ENCODE measurements at places on chromosomes 2 and 18.

DNA sequence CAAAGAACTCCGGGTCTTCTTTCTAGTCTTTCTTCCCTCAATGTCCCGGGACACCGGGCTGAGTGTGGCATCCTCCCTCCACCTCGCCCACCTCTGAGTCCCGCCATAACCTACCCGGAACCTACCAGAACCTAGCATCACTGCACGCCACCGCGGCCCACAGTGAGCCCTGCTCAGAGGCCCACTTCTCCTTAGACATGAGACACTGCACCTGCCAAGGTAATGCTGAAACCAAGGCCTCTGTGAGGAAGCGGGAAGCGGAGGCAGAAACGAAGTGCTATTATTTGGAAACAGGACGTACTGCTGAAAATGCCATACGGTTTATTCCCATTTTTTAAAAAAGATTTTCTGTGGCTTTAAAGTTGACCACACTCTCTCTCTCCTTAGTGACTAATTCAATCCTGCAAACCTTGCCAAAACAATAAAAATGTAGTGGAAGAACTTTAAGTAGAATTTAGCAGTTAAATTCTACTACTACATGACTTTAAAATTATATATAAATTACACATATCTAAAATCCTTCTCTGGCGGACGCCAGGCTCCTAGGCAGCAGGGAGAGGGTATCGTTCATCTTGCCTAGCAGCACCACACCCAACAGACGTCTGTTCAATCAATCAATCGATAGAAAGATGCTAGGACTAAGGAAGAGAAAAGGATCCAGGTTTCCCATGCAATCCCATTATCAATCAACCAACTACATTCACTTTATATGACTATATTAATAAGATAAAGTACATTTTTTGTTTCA is 82.0 kb downstream of the ZNF516 start:
- DNase-seq, result no peak

GRCh38 chr18:32469190-32469651 is 1.5 kb downstream of the GAREM1 start:
- DNase-seq, result no peak

DNA sequence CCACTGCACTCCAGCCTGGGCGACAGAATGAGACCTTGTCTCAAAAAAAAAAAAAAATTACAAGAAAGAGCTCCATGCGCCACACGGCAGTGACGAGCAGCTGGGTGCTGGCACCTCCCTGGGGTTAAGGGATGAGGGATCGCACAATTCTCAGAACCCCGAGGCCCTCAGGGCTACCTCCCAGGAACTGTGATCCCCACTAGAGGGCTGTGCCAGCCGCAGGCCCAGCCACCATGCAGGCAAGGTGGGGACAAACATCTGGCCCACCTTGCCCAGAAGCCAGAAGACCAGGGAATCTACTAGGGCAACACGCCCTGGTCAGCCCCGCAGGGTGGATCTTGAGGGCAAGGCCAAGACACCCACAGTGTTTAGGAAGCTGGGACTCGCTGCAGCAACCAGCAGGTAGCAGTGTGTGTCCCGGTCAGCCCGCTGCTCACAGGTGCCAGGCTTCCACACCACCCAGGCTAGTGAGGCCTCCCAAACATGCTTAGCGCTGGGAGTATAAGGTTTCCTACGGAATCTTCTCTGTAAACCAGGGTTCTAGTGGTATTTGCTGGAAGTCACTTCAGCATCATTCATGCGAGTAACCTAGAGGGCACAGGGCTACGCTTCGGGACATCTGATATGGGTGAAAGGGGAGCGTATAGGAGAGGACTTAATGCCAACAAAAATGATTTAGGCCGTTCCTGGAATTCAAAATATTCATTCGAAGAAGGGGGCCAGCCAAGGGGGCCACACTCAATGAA is 6.7 kb downstream of the SAG start:
- no peak for DNase-seq

GRCh38 chr2:74952575-74952974 is 5.9 kb upstream of the POLE4 start:
- DNase-seq, result no peak

DNA sequence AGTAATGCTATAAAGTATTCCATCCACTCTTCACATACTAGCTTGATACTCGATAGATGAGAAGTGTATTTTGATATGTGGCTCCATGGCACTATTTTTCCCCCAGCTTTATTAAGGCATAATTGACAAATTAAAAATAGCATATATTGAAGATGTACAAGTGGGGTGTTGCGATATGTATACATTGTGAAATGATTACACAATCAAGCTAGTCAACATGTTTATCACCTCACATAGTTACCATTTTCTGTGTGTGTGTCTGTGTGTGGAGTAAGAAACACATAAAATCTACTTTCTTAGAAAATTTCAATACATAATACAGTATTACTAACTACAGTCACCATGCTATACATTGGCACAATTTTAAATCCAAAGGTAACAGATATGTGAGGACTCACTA is 82.5 kb upstream of the MYT1L start:
- no peak for DNase-seq

DNA sequence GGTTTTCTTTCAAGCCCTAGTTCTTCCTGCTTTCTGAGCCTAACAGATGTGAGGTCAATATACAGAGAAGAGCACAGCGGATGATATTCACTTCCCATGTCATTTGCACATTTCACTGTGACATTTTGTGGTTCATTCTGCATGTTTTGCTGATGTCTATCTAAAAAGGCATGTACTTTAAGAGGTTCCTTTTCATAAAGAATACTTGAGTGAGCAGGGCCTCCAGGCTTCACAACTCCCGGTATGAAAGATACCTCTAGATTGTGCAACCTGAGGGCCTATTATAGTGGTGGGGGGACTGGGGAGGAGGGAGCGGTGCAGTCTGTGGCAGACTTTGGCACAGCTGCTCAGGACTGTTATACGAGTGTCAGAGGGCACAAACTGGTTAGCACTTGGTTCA is 54.6 kb downstream of the CPO start:
- no peak for DNase-seq

- DNase-seq, result peak; percentile 27
Observed at GRCh38 chr2:6780765-6781274, 84.9 kb downstream of the CMPK2 start.

DNA sequence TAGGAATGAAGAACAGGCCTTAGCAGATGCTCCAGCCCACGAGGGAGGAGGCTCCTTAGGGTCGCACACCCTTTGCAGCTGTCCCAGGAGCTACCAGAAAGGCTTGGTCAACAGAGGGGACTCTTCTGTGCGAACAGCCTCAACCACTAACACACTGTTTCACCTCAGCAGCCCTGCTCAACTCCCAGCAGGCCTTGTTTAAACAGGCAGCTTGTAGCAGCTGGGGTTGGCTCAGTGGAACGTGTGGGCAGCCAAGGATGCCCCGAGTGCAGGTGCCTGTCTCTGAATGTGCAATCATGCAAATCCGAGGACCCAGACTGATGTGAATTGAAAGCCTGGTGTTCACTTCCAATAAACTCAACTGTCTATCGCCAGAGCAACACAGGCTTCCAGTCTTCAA is 88.7 kb upstream of the CXCR4 start:
- peak; percentile 82 for DNase-seq

- DNase-seq, result no peak
Observed at GRCh38 chr2:72148837-72149555, 1.3 kb upstream of the CYP26B1 start.

DNA sequence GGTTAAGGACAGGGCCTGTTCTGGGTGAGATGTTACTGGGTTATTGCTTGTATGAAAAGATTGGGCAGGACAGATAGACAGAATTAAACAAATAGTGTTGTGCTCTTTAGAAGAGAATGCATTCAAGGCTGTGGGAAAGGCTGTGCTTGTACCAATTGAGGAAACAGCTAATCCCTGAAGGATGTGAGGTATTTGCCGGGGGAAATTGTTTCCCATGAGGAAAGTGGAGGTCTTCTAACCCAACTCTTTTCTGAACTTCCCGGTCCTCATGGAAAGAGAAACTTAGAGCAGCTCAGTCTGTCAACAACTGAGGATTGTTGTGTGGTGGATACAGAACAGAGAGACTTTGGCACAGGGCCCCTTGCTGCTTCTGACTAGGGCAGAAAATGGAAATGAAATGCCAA is 9.5 kb downstream of the SLC1A4 start:
- DNase-seq, result no peak

DNA sequence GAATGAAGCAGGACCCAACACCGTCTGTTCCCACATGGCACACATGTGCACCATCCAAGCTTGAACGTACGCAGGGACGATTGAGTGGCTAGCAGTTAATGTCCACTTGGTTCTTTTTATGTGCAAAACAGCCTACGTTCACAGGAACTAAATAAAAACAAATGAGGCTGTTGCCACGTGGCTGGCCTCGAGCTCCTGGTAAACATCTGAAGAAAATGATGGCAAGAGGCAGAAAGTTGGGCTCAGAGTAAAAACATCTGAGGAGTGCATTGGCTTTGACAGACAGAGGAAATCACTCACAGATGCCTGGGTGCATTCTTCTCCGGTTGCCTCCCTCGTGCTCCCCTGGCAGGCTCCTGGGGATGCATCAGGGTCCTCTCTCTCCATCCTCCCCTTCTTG is 177.9 kb downstream of the NRP2 start:
- DNase-seq, result no peak

DNA sequence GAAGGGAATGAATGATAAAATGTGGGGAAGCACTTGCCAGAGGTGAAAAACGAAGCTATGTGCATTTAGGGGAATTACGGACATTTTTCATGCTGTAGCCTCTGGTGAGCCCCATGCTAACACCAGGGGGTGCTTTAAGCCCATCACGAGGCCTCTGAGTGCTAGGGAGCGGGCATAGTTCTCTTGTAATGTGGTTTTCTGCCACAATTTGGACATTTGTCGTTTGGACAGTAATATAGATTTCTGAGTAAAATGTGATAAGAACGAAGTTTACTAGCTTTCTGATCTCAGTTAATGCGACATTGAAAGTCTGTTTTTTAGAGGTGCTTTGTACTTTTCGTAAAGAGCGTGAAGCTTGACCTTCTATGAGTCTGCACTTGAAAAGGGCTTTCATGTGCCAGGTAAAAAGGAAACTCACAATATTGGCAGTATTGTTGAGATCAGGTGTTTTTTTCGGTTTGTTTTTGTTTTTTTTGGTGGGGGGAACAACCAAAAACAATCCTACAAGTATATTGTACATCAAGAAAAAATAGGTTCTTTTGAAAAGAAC is 50.6 kb downstream of the TRAF3IP1 start:
- DNase-seq, result no peak

- DNase-seq, result no peak
Observed at GRCh38 chr2:59066787-59067399, 825.8 kb upstream of the FANCL start.

DNA sequence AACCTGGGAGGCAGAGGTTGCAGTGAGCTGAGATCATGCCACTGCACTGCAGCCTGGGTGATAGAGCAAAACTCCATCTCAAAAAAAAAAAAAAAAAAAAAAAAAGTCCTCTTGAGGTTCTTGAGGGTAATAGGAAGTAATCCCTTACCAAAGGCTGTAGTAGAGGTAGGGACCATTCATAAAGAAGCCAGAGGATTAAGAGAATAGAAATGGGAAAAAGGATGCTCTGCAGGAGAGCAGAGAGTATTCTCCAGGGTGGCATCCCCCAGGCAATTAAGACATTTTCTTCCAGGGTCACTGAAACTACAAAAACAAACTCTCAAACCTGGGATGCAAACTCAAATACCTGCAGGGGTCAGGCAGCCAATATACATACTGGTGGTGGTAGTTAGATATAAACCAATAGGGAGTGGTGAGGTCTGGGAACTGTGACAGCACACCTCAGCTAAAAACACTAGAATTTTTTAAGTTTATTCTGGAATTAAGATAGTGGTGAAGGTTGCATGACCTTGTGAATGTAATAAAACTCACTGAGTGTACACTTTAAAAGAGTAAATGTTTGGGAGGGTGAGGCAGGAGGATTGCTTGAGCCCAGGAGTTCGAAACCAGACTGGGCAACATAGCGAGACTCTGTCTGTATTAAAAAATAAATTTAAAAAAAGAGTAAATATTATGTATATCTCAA is 24.7 kb downstream of the RAPH1 start:
- DNase-seq, result no peak

DNA sequence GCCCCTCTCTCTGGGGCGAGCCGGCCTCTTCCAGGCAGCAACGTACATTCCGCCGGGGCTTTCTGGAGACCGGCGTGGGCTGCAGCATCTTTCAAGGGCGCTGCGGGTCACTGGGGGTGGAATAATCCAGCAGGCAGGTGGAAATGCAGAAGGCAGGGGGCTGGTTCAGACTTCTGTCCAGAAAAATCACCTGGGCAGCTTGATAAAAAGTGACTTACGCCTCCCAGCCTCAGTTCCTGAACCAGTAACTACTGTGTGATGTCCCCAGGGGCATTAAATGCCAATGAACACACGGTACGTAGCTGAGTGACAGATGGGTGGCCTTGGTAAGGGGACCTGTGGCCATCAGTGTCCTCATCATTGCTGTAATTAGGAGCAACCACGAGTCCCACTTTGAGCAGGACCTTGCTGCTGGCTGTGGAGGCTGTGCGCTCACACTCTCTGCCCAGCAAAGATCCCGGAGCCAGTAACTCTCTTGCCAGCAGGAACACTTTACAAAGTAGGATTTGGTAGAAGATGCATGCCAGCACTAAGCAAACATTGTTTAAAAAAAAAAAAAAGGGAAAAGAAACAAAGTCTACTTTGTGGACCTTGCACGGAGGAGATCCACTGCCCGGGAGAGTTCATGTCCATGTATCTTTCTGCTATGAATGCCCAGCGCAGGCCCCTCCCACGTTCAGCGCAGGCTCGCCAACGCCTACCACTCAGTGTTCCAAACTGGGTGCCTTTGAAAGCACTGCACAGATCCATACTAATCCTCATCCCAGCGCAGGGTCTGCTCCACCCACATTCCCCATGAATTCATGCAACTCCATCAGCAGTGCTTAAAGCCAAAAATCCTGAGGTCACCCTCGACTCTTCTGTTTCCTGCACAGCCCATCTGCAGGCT is 177.3 kb downstream of the HDAC4 start:
- no peak for DNase-seq

DNA sequence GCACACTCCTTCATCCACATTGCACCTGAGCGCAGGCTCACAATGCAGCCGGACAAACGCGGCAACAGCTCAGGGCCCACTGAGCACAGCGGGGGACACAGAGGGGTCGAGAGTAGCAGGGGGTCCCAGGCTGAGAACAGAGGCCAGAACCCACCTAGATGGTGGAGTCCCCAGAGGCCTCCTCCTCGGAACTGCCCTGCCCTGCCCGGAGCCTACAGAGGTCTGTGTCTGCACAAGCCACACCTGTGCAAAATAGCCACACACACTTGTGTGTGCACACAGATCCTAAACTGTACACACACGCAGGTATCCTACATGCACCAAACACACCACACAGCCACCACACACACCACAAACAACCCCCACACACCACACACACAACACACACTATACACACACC is 72.8 kb downstream of the TMEM18 start:
- no peak for DNase-seq

DNA sequence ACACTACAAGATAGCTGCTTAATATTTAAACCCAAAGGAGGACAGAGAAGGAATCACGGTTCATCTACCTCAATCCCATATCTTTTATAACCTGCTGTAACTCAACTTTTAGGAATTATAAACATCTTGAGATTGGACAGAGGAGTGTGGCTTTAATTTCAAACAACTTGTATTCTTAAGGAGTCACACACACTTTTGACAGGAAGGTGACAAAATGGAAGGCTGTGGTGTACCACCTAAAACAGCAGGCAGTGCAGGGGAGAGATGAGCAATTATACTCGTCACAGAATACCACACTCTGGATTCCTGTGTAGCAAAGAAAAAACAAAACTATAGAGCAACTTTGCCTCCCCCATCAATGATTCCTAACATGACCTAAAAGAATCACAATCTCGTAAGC is 194.8 kb downstream of the ZEB2 start:
- no peak for DNase-seq

- DNase-seq, result no peak
Observed at GRCh38 chr2:61291851-61292575, 130.0 kb downstream of the C2orf74 start.
